Kidney glomerular epithelial cell (primary cell): ENCODE measurements at places on chromosomes 3 and 15.

- no peak for DNase-seq
Observed at GRCh38 chr3:171465763-171466162, 5.6 kb upstream of the TNIK start.

DNA sequence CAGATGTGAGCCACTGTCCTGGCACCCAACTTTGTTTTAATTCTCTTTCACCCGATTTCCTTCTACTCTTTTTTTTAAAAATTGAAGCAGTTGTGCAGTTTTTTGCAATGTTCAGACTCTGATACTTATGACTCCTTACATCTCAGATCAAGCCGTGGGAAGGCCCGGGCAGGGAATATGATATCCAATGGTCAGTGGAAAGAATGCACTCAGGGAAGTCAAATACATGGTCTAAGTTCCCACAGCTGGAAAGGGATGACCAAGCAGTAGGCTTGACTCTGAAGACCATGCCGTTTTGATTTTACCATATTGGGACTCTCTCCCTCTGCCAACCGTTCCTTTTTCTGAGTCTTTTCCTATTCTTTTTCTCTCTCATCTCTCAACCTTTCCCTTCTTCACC, 157.2 kb downstream of the RPLP1 start:
- no peak for DNase-seq

- DNase-seq, result no peak
Observed at GRCh38 chr3:27333843-27334242, 35.3 kb downstream of the NEK10 start.

- no peak for DNase-seq
Observed at GRCh38 chr3:121491683-121492320, 54.0 kb downstream of the POLQ start.

DNA sequence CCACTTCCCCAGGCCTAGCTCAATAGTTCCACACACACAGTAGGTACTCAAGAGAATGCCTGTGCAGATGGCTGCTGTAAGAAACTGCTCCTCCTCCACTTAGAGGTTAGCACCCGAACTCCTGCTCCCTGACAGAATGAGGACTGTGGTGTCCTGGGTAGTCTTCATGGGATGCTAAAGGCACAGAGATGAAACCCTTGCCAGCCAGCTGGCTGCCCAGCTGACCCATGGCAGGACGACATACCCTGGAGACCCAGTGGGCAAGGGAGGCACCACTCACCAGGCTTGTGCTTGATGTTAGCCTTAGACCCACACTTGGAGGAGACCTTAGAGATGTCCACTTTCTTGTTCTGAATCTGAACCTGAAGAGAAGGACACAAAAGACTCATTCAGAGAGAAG, 54.2 kb downstream of the DHX30 start:
- DNase-seq, result no peak

DNA sequence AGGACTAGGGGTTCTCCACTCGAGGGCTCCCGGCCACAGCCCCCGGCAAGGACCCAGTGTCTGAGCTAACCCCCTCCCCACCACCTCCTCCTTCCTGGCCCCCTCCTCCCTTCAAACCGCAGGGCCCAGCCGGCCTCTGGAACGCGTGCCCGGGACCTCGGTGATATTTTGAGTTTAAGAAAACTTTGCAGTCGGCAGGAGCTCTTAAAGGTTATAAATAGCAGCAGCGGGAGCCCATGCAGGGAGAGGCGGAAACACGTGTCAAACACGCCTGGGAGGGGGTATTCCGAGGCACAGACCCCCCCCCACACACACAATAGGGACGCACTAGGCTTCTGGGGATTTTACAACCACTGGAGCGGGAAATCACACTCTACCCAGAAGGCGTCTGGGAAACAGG, 3.1 kb upstream of the PTH1R start:
- DNase-seq, result no peak

GRCh38 chr3:189270248-189270832, 98.6 kb downstream of the TPRG1 start:
- peak; percentile 82 for DNase-seq

- no peak for DNase-seq
Observed at GRCh38 chr3:172086071-172086470, 46.7 kb downstream of the FNDC3B start.

DNA sequence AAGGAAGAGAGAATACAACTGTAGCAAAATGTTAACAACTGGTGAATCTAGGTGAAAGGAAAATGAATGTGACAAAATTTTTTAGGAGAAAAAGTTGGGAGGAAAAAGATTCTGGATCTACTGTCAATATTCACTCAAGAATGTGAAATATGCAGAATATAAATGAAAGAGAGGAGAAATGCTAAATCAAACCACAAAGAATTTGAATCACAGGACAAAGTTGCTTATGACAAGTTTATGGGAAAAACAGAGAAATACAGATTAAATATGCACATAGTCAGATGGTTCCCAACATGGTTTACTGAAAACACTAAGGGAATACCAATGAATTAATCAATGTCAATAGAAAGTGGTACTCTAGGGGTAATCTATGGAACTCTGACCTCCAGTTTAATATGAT, 27.6 kb downstream of the C3orf33 start:
- no peak for DNase-seq

DNA sequence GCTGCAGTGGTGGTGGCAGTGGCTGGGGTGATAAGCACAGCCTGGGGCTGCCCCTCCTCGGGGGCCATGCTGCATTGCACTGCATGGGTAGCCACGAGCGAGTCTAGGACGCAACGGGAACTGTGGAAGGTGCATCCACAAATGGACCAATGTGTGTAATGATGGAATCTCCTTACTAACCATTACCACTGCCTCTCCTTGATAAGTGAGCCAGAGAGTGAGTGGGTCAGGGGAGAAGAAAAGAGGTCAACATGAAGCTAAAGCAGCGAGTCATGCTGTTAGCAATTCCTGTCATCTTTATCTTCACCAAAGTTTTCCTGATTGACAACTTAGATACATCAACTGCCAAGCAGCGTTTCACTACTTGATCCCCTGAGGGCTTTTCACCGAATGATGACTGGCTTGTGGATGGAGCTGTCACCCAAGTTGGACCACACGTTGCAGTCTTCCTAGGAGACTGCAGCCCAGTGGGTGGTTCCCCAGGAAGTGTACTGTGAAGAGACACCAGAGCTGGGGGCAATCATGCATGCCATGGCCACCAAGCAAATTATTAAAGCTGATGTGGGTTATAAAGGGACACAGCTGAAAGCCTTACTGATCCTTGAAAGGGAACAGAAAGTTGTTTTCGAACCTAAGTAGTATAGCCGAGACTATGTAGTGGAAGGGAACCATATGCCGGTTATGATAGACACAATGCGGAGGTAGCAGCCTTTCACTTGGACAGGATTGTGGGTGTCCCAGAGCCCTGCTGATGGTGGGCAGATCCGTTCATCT, 20.6 kb downstream of the SAMD7 start:
- DNase-seq, result no peak

GRCh38 chr15:56058986-56059385, 65.6 kb upstream of the NEDD4 start:
- DNase-seq, result no peak
